Renal pelvis (tissue), 12 donors: ENCODE measurements at places on chromosomes 4 and X. TPM values are rescaled to one million over a fixed set of nuclear protein-coding genes. Genes with fewer than 3 reads are reported as not detected.

COL4A6 gene
- 15.5 TPM for polyA plus RNA-seq

DNA sequence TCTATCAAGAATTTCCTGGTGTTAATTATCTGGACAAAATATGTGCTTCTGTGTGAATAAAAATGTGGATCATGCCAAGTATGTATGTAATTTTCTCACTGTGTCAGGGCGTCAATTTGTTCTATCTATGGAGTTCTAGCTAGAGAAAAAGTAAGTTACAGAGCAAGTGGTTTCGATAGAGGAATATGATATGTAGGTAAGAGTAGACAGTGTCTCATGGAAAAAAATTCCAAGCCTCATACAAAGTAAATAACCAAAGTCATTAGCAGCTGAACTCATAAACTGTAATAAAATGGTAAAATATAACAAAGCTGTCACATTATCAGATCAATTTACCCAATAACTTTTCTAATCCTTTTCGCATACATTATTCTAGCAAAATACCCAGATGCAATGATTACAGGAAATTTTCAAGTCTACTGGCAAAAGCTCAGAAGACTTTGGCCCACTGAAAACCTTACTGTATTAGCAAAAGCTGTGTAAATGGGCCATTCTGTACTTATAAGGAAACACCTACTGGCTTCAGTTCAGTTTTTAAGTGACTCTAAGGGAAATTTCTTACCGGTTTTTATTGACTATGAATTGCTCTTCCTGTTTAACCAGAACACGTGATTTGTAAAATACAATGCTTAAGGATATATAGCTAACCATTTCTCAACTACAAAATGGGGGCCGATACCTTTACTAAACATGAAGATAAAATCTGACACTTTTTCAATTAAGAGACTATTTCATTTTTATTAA is 121.0 kb upstream of the ARSJ start:
- DNase-seq: no peak

PRR32 gene
- not detected for polyA plus RNA-seq

- no peak for DNase-seq
These were observed 204.3 kb upstream of the TLL1 start for GRCh38 chr4:165668694-165669093.

DNA sequence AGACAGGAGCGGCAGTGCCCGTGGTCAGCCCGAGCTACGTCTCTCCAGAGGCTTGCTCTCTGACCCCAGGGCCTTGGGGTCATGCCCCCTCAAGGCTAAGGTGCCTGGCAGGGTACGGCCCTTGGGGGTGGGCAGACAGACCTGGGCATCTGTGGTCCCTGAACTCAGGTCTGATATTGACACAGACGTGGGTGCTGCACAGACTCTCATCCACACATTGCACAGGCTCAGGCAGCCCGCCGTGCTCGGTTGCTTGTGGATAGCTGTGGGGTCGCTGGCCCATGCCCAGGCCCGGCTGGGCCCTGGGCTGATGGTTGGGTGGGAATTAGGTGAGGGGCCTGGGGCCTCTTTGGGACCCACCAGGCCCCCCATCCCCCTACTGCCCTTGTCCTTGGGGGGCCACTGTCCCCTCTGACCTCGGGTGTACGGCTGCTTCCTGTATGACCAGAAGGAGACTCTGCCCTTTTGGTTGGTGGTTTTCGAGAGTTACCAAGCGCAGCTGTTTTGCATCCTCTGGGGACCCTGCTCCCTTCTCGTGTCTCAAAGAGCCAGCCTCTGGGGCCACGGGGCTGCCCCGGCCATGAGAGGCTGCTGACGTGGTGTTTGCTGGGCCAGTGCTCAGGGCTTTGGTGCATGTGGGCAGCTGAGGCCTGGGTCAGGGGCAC is 10.1 kb downstream of the FGFRL1 start:
- DNase-seq: no peak

GRCh38 chrX:69130439-69130838 is 34.8 kb downstream of the PJA1 start:
- DNase-seq: no peak

IRS4 gene
- polyA plus RNA-seq: 2.3 TPM

POU3F4 gene
- polyA plus RNA-seq: 10.4 TPM

- no peak for DNase-seq
These were observed 248.0 kb upstream of the ADAMTS3 start for GRCh38 chr4:72817012-72817411.

DNA sequence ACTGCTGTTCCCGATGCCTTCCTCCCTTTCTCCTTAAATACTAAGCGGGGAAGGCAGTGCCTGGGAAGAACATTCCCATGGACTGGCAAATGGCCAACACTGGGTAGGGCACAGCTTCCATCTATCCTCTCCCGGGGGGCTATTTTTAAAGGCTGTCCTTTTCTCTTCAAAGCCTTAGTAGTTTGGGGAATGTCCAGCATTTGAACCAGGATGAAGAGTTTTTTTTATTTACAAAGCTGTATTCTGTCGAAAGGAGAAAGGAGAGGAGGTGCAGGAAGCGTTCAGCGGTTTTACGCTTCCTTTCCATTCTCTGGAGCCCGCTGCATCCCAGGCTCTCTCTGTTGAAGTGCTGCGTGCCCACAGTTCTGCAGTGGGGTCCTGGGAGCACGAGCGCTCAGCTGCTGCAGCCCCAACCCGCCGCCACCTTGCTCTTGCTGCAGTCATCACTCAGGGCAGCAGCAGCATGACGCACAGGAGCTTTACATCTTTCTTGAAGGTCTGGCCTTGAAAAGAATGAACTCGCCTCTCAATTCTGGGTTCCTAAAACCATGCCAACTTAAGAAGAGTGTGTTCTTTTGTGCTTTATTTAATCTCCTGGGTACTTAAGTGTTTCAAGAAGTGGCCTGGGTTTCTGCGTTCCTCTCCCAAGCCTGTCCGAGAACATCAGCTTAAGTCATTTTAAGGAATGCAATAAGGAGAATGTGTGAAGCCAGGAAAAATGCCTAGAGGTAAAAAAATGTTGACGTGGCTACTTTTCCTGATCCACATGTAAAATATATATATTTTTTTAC is 427.2 kb downstream of the MAPK10 start:
- no peak for DNase-seq

DNA sequence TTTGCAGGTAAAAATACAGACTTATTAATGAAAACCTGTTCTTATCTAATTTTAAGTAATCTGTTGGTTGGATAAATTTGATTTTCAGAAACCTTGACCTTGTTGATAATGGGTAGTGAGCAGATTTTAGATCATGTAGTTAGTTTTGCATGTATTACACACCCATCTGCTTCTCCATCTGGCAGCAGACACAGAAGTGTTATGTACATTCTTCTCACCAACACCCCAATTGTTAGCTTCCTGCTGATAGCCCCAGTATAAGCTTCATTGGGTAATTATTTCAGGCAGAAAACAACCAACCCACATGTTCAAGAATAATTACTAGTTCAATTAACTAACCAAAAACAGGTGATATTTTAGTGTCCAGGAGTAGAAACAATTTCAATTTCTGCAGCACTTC is 1740.5 kb upstream of the AGA start:
- DNase-seq: no peak

- no peak for DNase-seq
These were observed 69.4 kb downstream of the TBC1D9 start for GRCh38 chr4:140686796-140687195.

- peak; percentile 47 for DNase-seq
These were observed 28.0 kb downstream of the MGAT4D start for GRCh38 chr4:140469791-140470733.

DNA sequence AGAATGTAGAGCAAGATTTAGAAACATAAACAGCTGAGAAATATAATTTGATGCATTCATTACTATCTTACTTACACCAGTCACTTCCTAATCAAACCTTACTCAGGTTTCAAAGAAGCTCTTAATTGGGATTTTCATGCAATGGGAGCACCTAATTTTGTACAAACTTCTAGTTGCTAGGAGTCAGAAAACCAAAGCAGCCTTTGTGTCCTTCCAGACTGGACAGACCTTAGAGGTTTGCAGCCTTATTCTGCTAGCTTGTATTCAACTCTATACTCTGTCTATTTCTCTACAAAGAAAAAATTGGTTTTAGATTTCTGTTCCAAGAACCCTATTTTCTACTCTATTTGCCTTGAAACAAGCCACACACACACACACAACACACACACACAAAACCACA is 19.4 kb downstream of the GABRA2 start:
- DNase-seq: no peak

GRCh38 chrX:103215425-103215991 is 600 bp downstream of the BEX4 start:
- DNase-seq: peak; percentile 54

DNA sequence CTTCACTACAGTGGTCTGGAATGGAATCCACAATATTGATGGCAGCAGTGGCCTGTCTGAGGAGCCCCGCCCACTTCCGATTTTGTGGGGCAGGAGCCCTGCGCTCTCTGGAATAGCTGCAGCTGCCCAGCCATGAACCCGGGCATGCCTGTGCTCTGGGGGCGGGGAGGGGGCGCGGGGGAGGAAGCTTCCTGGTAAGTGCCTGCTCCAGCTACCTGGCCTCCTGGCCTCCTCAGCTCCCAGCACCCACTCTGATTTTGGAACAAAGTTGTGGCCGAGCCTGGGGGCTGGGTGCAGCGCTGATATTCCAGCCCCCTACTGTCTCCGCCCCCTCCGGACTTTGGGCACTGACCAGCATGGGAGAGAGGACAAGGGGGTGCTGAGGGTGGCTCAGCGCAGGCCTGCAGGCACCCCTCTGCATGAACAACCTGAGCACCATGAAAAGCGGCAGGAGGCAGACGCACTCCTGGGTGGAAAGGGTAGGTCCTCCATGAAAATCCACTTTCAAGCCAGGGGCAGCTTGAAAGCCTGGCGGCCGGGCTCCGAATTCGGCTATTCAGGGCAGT is 972.7 kb upstream of the AGA start:
- DNase-seq: no peak

GRCh38 chr4:110518889-110519490 is 43.0 kb downstream of the ENPEP start:
- DNase-seq: no peak

GRCh38 chr4:163201358-163201757 is 34.7 kb upstream of the NAF1 start:
- no peak for DNase-seq

GRCh38 chrX:117839544-117839943 is 277.1 kb downstream of the KLHL13 start:
- no peak for DNase-seq

ETDA gene
- polyA plus RNA-seq: not detected

NAA11 gene
- polyA plus RNA-seq: not detected

SLC49A3 gene
- 7.4 TPM for polyA plus RNA-seq

PNMA6A gene
- polyA plus RNA-seq: 15.5 TPM

GRCh38 chrX:39459952-39460351 is 637.8 kb downstream of the BCOR start:
- DNase-seq: no peak

UGT2B7 gene
- 102 TPM for polyA plus RNA-seq

- DNase-seq: peak; percentile 70
These were observed 23.5 kb downstream of the TLR10 start for GRCh38 chr4:38759113-38759789.

TMEM271 gene
- not detected for polyA plus RNA-seq

DNA sequence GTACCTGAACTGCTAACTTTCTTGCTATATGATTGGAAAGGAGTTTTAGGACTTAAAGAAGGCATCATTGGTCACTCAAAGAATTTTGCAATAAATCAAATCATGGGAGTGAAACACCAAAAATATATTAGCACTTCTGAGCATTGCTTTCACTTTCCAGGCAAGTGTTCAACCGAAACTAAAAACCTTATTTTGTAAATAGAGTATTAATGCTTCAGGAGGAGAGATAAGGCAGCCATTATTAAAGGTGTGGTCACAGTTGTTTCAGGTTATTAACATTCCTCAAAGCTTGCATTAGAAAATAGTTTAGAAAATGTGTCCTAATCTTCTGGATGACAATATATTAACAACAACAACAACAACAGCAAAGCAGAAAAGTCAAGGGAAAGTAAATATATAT is 92.3 kb upstream of the TLL1 start:
- no peak for DNase-seq

GRCh38 chrX:106481341-106481740 is 130.4 kb upstream of the RADX start:
- peak; percentile 41 for DNase-seq

DNA sequence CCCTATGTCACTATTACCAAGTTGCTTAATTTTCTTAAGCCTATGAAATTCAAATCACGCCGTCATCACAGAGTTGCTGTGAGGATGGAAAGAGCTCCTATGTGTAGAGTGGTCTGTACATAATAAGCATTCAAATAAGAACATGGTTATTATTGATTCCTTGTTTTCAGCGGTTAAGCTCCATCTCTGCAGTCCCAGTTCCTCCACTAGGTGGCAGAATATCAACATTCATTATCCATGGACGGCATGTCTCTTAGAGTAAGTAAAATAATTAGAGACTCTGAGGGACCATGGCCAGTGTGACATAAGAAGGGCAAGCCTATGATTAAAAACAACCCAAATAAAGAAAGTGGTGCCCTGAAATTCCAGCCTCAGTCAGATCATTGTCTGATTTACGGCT is 132.5 kb upstream of the NHS start:
- DNase-seq: peak; percentile 39

- DNase-seq: no peak
These were observed 282.6 kb upstream of the NDST4 start for GRCh38 chr4:115396034-115396433.

GRCh38 chrX:44042116-44042515 is 68.9 kb upstream of the NDP start:
- no peak for DNase-seq

DNA sequence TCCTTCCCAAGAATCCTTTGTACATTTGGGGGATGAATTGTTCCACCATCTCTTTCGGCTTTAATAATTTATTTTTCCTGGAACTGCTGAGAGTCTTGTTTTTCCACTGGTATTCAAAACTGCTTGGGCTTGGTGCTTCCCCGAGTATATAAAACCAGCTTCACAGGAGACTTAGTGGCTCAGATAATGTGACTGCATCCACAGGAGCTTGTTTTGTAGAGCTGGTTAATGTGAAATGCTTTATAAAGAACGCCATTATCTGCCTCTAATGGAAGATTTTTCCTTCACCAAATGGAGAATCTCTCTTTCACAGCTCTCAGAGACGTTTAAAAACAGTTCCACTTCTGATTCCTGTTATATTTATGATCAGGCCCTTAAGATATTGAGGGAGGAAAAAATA is 935.5 kb downstream of the RAB28 start:
- no peak for DNase-seq

GRCh38 chr4:79964400-79965211 is 108.4 kb downstream of the ANTXR2 start:
- peak; percentile 26 for DNase-seq

GRCh38 chrX:153889123-153889522 is 3.1 kb upstream of the L1CAM start:
- DNase-seq: no peak

DNA sequence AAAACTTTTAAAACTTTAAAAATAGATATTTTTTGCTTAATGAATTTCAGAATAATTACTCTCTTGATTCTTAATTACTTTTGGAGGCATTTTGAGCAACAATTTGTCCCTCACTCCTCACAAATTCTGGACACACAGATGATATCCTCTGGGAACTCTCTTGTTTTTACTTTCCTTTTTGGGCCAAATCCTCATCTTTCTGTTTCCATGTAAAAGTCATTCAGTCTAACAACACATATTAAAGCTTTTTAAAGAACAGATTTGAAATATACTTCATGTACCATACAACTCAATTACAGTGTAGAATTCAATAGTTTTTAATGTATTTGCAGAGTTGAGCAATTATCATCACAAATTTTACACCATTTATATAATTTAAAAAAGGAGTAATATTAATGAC is 983.1 kb downstream of the STIM2 start:
- DNase-seq: no peak

TLR1 gene
- 3.4 TPM for polyA plus RNA-seq

TMEM31 gene
- 1.5 TPM for polyA plus RNA-seq

SMAD1 gene
- polyA plus RNA-seq: 73.3 TPM
